8988T (cell line): ENCODE measurements at places on chromosomes 1 and 21.

GRCh38 chr1:153953859-153954365, 4.5 kb downstream of the CRTC2 start:
- DNase-seq, result no peak

DNA sequence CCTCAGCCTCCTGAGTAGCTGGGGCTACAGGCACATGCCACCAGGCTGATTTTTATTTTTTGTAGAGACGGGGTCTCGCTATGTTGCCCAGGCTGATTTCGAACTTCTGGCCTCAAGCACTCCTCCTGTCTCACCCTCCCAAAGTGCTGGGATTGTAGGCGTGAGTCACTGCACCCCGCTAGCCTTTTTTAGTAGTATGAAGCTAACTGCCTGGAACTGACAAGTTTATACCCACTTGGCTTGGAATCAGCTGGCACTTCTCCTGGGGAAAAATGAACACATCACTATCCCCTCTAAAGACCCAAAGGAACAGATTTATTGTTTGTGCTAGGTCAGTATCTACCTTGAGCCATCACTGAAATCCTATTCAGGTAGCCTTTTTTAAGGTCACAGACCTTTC, 19.0 kb downstream of the TMEM63A start:
- no peak for DNase-seq

- no peak for DNase-seq
These were observed 119.2 kb downstream of the CDC7 start for GRCh38 chr1:91619881-91620280.

- DNase-seq, result no peak
These were observed 6.1 kb downstream of the LDLRAP1 start for GRCh38 chr1:25549273-25550154.

DNA sequence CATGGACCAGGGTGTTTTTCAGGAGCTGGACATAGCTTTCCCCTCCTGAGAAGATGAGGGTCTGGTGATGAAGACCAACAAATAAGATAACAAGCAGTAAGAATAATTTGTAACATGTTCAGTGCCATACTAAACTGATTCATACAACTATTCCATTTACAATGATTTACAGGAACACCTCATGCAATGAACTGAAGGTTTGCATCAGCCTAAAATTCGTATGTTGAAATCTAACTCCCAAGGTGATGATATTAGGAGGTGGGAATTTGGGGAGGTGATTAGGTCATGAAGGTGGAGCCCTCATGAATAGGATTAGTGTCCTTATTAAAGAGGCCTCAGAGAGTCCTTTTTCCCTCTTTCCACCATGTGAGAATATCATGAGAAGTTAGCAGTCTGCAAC, 15.9 kb upstream of the NIBAN1 start:
- DNase-seq, result no peak

GRCh38 chr1:3457910-3458883, 3.7 kb downstream of the ARHGEF16 start:
- DNase-seq, result no peak

GRCh38 chr1:175390081-175390481, 197.5 kb upstream of the KIAA0040 start:
- DNase-seq, result no peak

- DNase-seq, result no peak
These were observed 7.7 kb downstream of the ZBTB21 start for GRCh38 chr21:42002421-42002958.

DNA sequence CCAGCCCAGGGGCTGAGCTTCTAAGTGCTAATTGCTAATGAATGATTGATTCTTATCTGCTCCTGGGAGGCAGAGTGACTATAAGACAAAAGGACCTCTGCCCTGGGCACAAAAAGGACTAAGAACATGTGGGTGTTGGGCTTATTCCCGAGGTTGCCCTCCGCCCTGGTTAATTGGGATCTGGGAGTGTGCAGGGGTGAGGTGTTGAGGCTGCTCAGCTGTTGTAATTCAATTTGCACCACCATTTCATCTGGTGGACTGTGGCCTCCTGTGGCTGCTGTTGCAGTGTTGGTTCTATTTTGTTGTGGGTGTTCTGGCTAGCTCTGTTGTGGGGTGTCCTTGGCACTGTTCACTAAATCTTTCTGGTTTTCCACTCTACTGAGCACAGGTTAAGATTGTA, 13.3 kb downstream of the KNCN start:
- DNase-seq, result no peak

GRCh38 chr1:30735124-30735523, 11.7 kb upstream of the MATN1 start:
- no peak for DNase-seq

GRCh38 chr1:37549341-37549740, 4.8 kb downstream of the SNIP1 start:
- no peak for DNase-seq

GRCh38 chr1:11059155-11059967, 457 bp downstream of the SRM start:
- DNase-seq, result no peak

GRCh38 chr1:77283701-77284425, 2.0 kb downstream of the AK5 start:
- no peak for DNase-seq

DNA sequence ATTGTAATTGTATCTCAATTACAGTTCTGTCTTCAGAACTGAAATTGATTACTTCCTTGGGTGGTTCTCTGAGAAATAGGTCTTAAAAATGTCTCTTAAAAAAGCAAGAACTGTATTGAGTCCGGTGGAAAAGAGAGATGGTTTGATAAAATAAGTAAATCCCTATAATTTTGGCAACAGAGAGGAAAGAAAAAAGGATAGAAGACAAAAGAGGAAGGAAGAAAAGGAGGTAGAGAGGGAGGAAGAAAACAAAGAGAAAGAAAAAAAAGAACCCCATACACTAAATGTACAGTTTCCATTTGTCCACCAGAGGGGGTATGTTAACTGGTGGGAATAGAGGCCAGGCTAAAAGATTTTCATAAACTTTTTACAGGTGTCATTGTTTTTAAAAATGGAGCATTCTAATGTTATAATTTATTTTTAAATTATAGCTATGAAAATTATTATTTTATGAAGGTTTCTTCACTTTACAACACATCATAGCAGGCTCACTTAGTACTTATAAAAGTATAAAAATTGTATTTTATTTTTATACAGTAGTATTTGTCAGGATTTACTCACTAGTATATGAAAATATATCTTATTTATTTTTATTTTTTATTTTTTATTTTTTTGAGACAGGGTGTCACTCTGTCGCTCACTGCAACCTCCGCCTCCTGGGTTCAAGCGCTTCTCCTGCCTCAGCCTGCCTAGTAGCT, 2.1 kb upstream of the UBE2T start:
- DNase-seq, result no peak

DNA sequence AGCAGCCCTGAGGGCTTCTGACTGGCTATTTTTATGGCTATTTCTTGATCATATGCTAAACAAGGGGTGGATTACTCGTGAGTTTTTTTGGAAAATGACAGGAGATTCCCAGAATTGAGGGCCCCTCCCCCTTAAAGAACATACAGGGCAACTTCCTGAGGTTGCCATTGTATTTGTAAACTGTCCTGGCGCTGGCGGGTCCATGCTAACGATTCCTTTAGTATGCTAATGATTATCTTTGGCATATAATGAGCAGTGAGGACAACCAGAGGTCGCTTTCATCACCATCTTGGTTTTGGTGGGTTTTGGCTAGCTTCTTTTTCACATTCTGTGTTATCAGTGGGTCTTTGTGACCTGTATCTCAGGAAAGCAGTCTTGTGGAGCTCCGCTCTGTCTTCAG, 24.1 kb downstream of the FMN2 start:
- no peak for DNase-seq
